ENCODE measurements at places on chromosomes 1 and 21.

- no peak for DNase-seq
These were observed 119.0 kb downstream of the COQ8A start for GRCh38 chr1:227059076-227059475.

DNA sequence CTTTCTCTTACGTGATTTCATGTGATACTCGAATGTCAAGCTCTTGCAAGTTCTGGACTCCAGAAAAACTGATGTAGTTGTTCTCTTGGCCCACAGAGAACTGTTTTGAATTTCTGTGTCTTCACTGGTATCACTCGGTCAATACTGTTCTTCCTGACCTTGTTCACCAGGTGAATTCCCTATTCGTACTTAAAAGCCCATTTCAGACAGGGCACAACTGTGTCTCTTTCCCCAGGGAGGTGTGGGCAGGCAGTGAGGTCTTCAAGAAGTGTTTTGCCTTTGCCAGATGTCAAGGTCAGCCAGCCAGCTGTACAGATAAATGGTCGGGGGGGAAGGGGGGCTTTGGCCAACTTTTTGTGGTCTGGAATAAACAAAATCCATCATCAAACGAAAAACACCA lies 27.5 kb upstream of the ZC3H12A start:
- no peak for DNase-seq

DNA sequence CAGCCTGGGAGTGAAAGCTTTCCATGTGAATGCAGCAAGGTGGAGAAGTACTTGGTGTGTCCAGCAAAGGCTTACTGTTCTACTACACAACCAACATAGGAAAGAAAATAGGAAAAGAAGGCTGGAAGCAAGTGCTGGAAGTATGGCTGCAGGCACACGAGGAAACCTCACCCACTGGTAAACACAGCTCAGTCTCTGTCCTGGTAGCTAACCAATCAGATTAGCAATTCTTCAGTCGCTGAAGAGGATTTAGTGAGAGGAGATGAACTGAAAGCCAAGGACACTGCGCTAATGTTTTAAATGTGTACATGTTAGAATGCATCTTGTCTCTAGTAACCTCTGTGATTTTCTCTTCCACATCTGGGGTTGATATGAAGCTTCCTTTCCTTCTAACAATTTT lies 36.2 kb upstream of the CACHD1 start:
- no peak for DNase-seq

DNA sequence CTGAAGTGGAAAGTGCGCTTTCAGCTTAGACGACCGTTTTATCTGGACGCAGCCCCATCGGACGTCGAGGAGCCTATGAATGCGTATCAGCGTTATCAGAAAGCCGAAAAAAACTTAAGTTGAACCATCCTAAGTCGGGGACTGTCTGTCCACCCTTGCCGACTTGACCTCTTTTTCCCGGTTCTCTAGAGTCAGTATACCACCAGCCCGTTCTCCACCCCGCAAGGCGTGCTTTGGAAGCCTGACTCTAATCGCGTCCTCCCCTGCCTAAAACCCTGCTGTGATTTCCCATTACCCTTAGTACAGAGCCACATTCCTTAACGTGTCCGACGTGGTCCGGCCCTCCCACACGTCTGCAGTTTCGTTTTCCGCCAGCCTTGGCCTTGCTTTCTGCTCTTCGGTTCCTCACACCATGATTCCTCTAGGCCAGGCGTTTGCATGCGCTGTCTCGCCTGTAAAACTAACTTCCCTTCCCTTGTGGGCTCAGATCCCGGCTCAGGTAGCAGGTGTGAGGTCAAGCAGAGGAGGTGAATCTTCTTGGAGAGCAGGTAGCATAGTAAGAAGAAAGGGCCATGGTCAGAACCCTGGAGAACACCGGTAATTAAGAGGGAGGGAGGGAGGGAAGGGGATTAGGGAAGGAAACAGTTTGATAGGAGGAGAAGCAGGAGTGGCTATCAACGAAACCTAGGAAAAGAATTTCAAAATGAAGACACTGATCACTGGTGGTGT lies 865 bp downstream of the ADPRS start:
- DNase-seq, result no peak

DNA sequence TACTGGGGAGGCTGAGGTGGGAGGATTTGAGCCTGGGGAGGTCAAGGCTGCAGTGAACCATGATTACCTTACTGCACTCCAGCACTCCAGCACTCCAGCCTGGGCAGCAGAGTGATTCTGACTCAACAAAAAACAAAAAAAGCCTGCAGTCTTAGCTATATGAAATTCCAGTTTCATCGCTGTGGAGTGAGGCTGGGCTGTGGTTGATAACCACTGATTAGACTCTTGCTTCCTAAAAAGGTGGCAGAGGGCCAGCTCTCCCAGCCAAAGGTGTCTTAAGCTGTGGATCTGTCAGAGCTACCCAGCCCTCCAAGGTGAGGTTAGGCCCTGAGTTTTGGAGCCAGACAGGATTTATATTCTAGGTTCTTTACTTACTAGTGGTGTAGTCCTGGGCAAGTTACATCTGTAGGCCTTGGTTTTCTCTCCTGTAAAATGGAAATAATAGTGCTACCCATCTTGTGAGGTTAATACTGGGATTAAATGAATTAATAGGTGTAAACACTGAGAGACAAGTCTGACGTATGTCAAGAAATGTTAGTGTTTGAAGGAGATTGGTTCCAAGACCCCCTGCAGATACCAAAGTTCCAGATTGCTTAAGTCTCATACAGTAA lies 35.9 kb downstream of the TMCC2 start:
- no peak for DNase-seq

DNA sequence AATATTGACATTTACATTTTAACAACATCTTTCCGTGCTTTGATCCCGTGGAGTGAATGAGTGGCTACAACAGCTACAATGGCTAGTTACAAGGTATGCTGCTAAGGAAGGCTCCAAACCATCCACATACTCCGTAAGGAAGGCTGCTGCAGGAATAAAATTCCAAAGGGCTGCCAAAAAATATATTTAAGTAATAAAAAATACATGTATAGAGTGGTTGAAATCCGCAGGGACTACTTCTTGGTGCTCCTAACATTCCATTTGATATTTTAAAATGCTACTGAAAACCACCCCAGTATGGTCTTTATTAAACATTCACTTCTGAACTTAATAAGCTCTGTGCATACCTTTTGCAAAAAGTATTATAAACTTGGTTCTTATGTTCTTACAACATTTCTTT lies 25.3 kb downstream of the TNFSF4 start:
- no peak for DNase-seq

GRCh38 chr1:207024202-207025145 lies 8.1 kb downstream of the C1orf116 start:
- no peak for DNase-seq

GRCh38 chr1:222420633-222421032 lies 127.3 kb downstream of the HHIPL2 start:
- no peak for DNase-seq

DNA sequence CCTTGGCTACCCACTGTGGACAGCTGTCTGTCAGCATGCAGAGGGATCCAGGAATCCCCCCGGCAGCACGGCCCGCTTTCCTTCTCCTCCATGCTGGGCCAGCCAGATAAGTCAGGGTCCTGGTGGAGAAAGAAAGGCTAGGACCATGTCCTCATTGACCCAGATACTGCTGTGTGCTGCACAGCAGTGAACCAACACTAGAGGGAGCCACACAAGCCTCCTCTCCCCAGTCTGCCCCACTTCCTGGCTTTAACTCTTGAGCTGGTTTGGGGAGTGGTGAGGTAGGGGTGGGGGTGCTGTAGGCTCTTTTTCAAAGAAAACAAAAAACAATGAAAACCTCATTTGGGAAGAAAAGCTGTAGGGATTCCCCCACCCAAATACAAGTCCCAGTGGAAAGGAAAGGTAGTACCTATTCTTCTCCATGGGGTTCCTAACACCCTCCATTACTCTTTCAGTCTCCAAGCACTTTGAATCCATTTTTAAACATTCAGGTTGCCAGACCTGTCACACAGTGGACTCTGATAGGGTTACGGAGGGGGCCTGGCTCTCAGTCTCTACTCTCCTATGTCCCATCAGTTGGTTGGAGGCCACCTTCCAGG lies 84.9 kb upstream of the CD1D start:
- DNase-seq, result no peak

DNA sequence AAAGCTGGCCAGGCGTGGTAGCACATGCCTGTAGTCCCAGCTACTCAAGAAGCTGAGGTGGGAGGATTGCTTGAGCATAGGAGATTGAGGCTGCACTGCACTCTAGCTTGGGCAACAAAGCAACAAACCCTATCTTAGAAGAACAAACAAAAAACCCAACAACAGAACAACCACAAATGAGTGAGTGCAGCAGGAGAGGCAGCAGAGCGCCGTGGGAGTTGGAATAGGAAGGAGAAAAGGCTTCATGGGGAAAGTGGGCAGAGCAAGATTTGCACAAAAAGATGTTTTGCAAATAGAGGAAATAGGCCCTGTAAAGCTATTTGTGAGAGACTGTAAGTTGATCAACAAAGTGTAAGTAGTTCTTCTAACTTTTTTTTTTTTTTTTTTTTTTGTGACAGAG lies 19.6 kb downstream of the SMAP2 start:
- DNase-seq, result no peak

DNA sequence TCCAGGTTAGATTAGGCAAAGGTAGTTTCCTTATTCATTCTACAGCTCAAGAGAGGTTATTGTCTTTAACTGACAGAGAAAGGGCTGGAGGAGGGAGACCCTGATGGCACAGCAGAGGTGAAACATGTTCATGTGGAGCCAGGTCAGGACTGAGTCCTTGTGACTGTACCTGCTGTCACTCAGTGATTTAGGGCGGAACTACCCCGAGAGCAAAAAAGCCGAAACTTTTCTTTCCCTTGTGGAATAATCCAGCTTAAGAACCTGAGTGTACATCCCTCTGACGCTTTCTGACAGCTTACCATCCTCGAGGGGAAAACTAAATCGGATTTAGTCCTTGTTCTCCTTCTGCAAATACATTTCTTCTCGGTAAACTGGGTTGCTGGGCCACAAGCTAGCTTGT lies 273.2 kb downstream of the BACH1 start:
- no peak for DNase-seq

DNA sequence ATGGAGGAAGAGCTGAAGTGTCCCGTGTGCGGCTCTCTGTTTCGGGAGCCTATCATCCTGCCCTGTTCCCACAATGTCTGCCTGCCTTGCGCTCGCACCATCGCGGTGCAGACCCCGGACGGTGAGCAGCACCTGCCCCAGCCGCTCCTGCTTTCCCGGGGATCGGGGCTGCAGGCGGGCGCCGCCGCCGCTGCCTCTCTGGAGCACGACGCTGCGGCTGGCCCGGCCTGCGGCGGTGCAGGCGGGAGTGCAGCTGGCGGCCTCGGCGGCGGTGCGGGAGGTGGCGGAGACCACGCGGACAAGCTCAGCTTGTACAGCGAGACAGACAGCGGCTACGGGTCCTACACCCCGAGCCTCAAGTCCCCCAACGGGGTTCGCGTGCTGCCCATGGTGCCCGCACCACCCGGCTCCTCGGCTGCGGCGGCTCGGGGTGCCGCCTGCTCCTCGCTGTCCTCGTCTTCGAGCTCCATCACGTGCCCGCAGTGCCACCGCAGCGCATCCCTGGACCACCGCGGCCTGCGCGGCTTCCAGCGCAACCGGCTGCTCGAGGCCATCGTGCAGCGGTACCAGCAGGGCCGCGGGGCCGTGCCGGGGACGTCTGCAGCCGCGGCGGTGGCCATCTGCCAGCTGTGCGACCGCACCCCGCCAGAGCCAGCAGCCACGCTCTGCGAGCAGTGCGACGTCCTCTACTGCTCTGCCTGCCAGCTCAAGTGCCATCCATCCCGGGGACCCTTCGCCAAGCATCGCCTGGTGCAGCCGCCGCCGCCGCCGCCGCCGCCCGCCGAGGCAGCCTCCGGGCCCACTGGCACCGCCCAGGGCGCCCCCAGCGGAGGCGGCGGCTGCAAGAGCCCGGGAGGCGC lies 1.3 kb downstream of the TRIM67 start:
- no peak for DNase-seq

DNA sequence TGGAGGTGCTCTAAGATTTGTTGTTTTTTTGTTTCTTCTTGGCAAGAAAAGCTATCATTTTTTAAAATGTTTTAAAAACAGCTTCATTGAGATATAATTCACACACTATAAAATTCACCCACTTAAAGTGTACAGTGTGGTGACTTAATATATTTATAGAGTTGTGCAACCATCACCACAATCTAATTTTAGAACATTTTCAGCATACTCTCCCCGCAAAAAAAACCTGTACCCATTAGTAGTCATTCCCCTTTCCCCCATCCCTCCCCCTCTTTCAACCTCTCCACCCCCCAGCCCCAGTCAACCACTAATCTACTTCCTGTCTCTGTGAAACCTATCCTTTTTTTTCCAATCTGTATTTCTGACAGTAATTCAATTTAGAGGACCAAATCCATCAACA lies 30.6 kb downstream of the ZC3H11B start:
- DNase-seq, result no peak

- no peak for DNase-seq
These were observed 13.5 kb upstream of the ETV3L start for GRCh38 chr1:157113106-157113505.

- no peak for DNase-seq
These were observed at the start of gene PDZK1IP1 for GRCh38 chr1:47189844-47190508. TSS of gene PDZK1IP1 (minus strand) at chr1:47190036. CDS start at chr1:47189932, 104 bp downstream.

- no peak for DNase-seq
These were observed 5.9 kb upstream of the HES4 start for GRCh38 chr1:1005774-1006304.

- no peak for DNase-seq
These were observed 53.0 kb upstream of the KAZN start for GRCh38 chr1:14545422-14546025.

DNA sequence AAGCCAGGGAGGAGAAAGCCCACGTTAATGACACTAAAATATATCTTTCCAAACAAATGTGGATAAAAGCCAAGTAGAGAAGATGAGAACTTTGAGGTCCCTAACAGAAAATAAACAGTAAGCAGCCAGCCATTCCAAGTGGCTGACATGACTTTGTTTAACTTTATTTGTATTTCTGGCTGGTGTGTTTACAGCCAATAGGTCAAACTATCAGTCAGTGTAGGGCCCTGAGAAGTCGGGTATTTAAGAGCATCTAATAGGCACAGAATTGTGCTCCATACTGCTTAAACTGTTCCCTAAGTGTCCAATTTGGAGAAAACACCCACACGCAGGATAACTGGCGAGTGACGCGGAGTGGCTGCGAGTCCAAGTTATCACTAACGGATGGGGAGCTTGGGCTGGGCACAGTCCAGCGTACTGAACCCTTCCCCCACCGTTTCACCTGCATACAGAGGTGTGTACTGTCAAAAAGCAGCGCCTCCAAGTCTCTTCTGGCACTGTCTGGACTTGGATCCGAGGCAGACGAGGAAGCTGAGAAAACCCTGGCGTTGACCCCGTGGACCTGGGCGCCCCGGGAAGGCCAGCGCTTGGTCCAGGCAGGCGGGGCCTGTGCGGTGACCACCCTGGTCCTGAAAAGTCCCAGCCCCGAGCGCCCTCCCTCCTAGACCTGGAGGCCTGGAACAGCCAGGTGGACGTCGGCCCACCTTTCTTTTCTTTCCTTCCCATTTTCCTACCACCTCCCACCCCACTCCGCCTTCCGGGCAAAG lies 662 bp upstream of the LGALS8 start:
- DNase-seq, result no peak

- DNase-seq, result no peak
These were observed 15.7 kb upstream of the LUZP1 start for GRCh38 chr1:23184212-23184934.
